ENCODE measurements at places on chromosomes 11 and 22.

DNA sequence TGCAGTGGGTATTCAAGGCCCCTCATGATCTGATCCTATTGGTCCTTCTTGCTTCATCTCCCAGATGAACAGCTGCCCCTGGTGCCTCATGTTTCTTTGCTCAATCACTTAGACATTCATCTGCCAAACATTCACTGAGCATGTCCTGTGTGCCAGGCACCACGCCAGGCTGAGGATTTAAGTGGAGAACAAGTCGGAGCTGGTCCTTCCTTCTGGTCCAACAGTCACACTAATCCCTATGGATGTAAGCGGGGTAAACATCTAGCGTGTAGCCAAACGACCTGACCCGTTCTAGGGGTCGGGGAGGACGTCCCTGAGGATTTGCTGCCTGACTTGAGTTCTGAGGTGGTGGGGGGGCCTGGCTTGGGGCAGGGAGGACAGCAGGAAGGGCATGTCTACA lies 21.9 kb downstream of the ZMAT5 start:
- no peak for DNase-seq

DNA sequence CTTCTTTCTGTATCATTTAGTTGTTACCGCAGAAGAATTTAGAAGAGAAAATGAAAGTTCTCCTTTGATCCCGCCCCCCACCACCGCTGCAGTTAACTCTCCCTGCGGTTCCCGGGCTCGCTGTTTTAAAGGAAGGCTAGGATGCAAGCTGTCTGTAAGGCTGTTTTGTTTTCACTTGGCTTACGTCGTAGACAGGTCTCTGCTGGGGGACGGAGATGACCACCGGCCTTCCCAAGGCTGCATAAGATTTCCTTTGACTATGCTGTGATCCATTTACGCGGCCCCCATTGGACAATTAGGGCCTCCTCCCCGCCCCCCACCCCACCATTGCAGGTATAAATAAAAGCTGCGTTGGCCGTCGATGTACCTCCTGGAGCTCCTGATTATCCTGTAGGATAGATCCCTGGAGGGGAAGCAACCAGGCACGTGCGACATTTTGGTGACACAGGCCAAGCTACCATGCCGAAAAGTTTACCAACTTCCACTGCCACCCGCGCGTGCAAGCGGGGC lies 1.4 kb upstream of the CPT1A start:
- no peak for DNase-seq

DNA sequence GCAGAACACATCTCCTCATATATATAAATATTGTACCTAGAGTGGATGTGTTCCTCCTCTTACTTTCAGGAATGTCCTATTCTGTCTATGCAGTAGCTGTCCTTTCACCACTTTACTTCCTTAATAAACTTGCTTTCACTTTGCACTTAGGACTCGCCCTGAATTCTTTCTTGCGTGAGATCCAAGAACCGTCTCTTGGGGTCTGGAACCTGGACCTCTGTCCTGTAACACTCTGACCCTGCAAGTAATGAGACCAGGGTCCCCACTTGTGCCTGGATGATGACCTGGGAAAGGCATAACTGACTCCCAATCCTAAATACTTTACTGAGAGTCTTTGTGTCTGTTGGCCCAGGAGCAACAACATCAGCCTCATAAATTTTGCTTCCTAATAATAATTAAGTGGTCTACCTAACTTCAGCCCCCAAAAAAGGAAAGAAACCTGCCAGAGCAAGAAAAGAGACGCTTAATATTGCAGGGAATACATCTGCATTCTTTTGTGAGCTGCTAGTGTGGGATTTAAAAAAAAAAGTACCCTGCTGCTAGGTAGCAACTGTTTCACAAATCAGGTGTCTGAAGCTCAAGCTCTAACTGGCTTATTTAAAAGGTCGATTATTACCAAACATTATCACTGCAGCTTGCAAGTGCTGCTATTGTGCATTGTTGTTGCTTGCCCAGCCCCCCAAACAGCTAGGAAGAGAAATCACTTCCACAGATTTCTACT lies 69.3 kb downstream of the FAM168A start:
- no peak for DNase-seq

DNA sequence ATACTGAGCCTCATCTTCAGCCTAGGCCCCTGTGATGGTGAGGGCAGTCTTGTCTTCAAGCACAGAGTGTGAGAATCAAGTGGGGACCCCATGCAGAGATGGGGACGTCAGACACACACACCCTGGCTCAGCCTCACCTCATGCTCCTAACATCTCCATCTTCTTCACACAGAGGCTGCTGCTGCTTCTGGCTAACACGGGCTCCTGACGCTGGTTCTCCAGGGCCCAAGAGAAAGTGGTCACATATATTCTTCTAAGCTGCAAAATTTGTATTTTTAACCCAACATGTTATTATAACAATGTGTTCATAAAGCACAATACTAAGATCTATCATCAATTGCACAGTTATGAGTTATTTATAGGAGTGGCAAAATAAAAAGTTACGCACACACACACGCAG lies 101.2 kb downstream of the VPREB1 start:
- no peak for DNase-seq

DNA sequence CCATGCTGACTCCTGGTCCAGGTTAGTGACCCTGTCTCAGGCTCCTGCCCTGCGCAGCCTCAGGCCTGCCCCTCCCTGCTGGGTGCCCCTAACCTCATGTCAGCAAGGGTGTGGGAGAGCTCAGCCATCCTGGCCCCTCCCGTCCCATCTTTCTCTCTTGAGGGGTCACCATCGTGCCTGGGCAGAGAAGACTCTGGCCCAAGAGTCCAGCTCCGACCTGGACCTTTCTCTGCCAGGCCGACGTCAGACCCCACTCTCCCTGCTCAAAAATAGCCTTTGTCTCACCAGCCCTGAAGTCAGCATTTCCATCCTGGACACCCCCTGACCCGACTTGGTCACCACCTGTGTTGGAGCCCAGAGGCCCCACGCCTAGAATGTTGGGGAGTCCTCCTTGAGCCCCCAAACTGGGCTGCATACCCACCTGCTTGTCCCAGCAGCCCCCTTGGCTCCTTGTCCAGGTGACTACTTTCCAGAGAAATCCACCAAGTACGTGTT lies 4.9 kb downstream of the SCGB1C1 start:
- no peak for DNase-seq

GRCh38 chr11:133816146-133816870 lies 29.0 kb downstream of the SPATA19 start:
- no peak for DNase-seq

DNA sequence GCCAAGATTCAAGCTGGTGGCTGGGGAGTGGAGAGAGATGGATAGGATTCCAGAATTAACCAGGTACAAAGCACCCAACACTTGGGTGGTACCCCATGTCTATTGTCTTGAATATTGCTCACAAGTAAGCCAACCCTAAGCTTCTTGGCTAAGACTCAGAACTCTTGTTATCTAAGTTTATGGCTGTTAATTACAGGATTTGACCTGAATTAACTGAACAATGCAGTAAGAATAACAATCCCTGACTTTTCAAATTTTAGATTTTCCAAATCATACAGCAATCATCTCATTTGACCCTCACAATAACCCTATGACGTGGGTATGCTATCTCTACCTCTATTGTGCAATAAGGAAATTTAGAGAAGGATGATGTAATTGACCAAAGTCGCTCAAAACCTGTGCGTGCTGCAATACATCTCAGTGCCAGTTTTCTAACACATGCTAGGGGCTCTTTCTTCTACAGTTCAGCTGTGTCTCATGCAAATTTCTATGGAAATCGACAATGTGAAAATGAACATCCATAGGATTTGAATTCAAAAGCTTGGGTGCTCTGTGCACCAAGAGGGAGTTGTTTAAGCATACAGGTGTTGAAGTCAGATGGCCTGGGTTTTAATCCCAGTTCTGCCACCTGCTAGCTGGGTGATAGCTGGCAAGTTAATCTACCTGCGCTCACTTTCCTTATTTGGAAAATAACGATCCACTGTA lies 40.1 kb upstream of the APLNR start:
- DNase-seq, result no peak
